ENCODE measurements at places on chromosomes 2 and 18.

- DNase-seq: no peak
Observed at GRCh38 chr2:71716697-71717624, 263.6 kb downstream of the DYSF start.

GRCh38 chr2:149357058-149357457 lies 26.7 kb downstream of the LYPD6 start:
- no peak for DNase-seq

GRCh38 chr18:11987527-11987926 lies 6.2 kb downstream of the IMPA2 start:
- no peak for DNase-seq

GRCh38 chr2:99706735-99707134 lies 216.9 kb upstream of the REV1 start:
- no peak for DNase-seq

- DNase-seq: peak; percentile 80
Observed at GRCh38 chr2:201233192-201233811, 27.0 kb upstream of the CASP8 start.

GRCh38 chr2:172821370-172822338 lies 86.0 kb downstream of the RAPGEF4 start:
- no peak for DNase-seq

- DNase-seq: no peak
Observed at GRCh38 chr2:108937367-108938017, 51.5 kb downstream of the EDAR start.

GRCh38 chr2:136114382-136114781 lies 3.6 kb downstream of the CXCR4 start:
- DNase-seq: no peak

DNA sequence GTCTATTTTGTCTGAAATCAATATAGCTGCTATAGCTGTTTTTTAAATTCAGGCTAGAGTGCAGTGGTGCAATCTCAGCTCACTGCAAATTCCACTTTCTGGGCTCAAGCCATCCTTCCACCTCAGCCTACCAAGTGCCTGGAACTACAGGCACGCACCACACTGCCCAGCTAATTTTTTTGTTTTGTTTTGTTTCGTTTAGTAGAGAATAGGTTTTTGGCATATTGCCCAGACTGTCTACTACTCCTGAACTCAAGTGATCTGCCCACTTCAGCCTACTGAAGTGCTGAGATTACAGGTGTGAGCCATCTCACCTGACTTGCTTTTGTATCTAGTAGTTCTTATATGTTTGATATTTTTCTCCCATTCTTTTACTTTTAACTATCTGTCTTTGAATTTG lies 259.7 kb downstream of the CDH19 start:
- DNase-seq: no peak

DNA sequence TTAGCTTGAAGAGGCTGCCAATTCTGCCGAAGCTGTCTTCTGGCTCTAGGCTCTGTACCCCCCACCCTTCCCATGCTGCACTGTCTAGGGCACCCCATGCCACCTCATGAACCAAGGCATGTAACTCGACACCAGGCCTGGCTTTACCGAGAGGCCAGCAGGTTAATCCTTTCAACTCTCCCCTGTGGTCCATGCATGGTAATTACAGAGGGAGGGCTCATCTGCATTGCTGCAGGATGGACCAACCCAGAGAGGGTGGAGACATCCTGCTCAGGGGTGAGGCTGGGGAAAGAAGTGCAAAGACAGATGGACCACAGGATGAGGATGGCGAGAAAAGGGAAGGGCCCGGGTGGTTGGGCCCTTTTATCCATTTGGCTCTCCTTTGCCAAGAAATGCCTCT lies 65.8 kb downstream of the KCTD1 start:
- DNase-seq: no peak

GRCh38 chr2:88765154-88765888 lies 73.8 kb downstream of the RPIA start:
- DNase-seq: no peak

GRCh38 chr2:236164925-236165841 lies 3.0 kb downstream of the GBX2 start:
- no peak for DNase-seq

DNA sequence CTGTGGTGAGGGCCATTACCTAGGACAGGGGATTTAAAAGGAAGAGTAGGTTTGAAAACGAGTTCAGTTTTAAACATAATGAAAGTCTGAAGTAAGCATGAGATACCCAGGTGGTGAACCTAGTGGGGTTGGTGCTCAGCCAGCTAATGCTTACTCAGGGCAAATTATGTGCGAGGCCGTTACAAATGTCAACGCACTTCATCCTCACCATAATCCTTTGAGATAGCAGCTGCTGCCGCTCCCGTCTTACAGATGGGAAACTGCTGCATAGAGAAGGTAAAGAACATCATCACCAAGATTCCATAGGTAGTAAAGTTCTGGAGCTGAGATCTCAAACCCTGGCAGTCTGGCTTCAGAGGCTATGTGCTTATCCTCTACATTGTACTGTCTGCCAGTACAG lies 209.0 kb downstream of the DYM start:
- no peak for DNase-seq

Data from effector CD4-positive, alpha-beta T cell (primary cell).